ENCODE measurements at places on chromosomes 5 and 9.

GRCh38 chr5:174288439-174288838, 242.9 kb downstream of the NSG2 start:
- DNase-seq: no peak

- no peak for DNase-seq
These were observed 26.7 kb upstream of the TNC start for GRCh38 chr9:115144706-115145105.

DNA sequence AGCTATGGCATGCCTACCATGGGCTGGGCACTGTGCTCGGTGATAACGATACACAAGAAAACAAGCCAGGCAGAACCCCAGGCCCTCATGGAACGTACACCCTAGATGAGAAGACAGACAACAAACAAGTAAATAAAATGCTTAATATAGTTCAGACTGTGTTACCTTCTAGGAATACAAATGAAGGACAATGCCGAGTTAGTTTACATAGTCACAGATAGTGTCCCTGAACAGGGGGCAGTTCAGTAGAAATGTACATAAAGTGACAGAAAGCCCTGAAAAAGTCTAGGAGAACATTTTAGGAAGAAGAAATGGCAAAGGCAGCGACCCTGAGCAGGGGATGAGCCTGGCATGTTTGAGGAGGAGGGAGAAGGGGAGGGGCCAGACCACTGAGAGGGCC, 21.7 kb downstream of the SLC22A5 start:
- no peak for DNase-seq

DNA sequence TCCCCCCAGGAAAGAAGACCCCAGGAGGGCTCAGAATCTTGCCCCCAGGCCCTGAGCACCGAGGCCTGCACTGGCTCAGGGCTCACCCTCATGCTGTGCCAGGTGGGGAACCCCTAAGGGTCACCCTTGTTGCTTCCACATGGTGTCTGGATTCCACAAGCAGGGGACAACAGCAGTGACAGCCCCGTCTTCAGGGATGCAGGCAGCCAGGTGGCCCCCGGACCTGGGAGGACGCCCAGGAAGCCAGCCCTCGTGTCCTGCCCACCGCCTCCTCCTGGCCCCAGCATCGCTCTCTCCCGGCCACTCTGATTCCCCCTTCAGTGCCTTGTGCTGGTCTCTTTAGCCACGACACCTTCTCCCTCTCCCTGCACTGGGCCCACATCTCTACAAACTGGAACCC, 60.0 kb upstream of the SARDH start:
- DNase-seq: no peak
